NCI-H510A treated with DMSO at 0.1 percent for 48 hours (cell line): ENCODE measurements at places on chromosomes 3 and 15.

GRCh38 chr3:9167222-9167621 lies 82.2 kb downstream of the SRGAP3 start:
- DNase-seq = no peak

- no peak for DNase-seq
Observed at GRCh38 chr3:127637971-127638370, 9.0 kb downstream of the PODXL2 start.

DNA sequence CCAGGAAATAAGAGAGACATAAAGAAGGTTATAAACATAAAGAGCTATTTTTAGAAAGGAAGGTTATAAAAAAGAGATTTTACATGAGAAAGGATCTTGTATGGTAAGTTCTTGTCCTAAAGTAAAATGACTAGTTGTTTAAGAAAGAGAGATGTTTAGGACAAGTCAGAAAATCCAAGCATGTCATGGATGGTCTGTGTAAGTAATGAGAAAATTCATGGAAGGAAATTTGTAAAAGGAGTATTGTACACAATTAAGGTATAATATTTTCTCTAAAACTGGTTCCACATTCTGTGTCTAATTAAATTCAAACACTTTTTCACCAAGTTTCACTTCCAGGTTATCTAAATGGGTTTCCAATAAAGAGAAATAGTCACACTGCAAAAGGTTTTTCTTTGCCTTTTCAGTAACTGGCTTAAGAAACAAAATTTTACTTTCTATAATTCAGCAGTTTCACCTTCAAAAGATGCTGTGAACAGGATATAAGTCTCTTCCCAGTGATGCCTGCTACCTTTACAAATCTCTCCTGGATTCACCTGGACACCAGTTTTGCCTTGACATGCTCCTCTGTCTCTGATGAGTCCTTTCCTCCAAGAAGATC lies 455.7 kb downstream of the ZIC1 start:
- DNase-seq = no peak

- no peak for DNase-seq
Observed at GRCh38 chr3:194637066-194637465, 3.8 kb upstream of the TMEM44 start.

- no peak for DNase-seq
Observed at GRCh38 chr15:56320316-56320715, 44.9 kb upstream of the TEX9 start.

DNA sequence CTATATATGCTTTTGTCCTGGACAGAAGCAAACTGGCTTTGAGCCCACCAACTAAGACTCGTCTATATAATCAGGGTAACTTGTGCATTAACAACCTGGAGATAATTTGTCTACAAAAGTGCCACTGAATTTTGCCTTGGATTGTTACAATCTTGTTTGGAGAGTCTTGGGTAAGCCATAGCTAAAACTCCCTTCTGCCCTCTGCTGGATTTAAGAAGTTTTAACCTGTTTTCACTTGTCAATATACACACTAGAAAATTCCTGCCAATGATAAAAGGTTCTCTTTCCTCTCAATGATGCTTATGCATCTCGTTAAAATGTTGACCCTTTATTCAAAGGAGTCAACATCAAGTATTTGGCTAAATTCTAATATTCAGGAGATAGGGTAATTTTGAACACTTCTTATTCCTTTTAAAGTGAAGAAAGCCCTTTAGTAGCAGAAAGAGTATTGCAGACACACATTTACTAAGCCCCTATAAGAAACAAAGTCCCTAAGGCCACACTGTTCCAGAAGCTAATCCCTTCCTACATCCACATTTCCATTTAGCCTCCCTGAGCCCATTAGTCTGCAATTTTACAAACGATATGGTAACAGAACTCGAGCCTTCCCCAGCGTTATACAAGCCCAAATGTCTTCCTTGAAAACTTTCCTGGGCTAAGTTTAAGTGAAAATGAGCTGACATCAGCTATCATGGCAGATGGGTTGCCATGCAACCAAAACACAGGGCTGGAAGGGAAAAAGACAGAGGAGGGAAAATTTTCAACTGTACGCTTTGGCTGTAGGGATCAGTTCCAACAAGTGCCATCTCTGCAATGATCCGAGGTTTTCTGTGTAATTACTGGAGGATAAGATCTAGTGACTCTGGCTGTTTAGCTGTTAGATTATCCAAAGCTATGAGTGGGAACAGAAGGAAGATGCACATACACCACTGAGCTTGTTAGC lies 75.9 kb upstream of the FGF12 start:
- DNase-seq = peak; percentile 82

DNA sequence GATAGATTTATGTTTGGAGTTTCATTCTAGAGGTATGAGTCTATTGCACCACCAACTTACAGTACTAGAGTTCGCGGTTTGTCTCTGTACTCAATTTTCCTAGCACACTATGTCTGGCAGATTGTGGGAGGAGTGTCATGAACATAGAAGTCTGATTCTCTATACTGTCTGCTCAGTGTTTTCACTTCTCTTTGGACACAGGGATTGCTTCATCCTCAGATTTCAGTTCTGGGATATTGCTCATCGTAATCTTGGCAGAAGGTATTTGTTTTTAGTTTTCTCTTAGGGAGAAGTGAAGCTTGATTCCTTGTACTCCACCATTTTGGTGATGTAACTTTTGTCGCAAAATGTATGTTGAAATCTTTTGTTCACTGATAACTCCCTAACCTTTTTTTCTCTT lies 27.8 kb upstream of the AZI2 start:
- no peak for DNase-seq

- DNase-seq = no peak
Observed at GRCh38 chr15:99976811-99977271, 243.6 kb upstream of the LYSMD4 start.

GRCh38 chr15:95363646-95364045 lies 966.9 kb upstream of the NR2F2 start:
- DNase-seq = no peak

DNA sequence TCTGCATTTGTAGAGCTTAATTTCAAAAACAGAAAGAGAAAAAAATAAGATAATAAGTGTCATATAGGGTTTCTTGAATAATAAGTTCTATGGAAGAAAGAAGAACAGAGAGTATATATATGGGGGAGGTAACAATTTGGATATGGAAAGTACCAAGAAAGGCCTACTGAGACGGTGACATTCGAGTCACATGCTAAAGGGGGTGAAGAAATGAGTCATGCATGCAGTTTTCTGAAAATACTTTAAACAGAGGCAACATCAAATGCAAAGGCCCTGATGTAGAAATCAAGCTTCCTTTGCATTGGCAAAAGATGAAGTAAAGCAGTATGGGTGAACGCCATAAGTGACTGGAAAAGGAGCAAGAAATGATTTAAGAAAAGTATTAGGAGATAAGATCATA lies 371.6 kb upstream of the ZNF385D start:
- DNase-seq = no peak

DNA sequence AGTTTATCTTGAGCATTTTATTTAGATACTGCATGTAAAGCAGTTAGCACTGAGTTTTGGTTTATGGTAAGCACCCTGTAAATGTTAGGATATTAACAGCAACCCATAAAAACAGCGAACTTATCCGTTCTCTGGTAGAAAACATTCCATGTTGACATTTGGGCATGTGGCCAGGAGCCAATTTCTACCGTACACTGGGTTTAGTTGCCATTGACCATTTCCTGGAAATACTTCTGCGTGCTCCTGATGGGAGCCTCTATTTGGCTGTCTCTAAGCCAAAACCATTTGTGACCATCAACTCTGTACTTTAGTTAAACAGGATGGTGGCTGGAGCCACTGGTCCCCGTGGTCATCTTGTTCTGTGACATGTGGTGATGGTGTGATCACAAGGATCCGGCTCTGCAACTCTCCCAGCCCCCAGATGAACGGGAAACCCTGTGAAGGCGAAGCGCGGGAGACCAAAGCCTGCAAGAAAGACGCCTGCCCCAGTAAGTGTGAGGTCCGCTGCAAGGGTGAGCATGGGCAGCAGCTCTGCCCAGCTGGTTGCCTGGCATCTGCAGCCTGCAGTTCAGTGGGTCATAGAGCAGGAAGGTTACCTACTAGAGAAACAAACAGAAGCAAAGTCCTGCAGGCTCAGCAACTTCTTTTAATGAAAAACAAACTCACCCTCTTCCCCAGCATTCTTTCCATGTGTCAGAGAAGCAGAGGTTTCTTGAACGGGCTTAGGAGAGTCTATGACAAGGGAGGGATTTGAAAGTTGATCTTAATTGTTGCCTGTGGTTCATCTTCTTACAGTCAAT lies 7.1 kb downstream of the THBS1 start:
- no peak for DNase-seq

DNA sequence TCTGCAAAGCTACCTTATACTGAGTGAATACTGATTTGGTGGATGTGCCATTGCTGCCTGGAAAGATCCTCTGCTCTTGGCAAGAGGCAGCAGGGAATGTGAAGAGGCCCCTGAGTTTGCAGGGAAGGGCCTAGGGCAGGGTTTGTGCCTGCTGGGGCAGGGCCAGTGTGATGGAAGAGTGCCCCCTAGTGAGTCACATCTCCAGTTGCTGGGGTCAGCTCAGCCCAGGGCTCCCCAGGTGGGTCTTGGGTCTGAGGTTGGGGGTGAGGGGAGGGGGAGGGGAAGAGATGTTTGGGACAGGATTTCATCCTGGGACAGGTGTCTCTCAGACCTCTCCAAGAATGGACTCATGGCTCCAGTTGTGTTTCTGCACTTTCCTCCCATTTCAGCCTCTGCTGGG lies 4.1 kb upstream of the AMOTL2 start:
- DNase-seq = no peak

GRCh38 chr15:49908933-49909295 lies 210.1 kb downstream of the ATP8B4 start:
- no peak for DNase-seq

DNA sequence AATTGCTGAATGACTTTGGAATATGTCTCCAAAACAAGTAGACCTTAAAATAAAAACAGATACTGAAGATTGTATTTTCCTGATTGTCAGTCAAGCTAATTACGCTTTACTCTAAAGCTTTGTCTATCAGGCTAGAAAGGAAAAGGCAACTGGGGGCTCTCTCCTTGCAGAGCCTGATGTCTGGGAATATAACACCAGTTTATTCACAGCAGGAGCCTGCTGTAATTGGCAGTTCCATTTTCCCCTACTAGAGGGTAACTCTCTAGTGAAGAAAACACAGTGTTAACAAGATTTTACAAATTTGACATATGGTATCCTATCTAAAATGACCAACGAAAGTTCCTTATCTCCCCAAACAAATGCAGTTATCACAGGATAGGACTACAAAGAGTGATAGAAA lies 158.8 kb downstream of the PDZRN3 start:
- DNase-seq = no peak

GRCh38 chr3:10085738-10086137 lies 22.3 kb downstream of the FANCD2OS start:
- DNase-seq = no peak

DNA sequence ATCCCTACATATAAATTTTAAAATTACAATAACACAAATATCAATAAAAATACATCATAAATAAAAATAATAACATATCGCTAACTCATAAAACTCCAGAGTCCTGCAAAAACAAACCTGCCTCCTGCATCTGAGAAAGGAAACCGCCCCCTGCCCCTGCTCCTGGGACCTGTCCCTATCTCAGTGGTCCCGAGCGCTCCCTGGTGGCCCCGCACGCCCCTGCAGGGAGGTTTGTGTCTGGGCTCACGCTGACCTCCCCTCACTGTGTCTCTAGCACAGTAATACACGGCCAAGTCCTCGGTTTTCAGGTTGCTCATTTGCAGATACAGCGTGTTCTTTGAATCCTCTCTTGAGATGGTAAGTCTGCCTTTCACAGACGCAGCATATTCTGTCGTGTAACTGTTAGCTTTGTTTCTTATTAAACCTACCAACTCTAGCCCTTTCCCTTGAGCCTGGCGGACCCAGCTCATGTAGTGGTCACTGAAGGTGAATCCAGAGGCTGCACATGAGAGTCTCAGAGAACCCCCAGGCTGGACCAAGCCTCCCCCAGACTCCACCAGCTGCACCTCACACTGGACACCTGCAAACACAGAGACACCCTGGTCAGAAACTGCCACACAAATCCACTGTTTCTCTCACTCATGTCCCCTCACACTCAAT lies 554.1 kb downstream of the GOLGA6L6 start:
- DNase-seq = no peak

- no peak for DNase-seq
Observed at GRCh38 chr3:67335813-67336212, 318.6 kb downstream of the SUCLG2 start.

DNA sequence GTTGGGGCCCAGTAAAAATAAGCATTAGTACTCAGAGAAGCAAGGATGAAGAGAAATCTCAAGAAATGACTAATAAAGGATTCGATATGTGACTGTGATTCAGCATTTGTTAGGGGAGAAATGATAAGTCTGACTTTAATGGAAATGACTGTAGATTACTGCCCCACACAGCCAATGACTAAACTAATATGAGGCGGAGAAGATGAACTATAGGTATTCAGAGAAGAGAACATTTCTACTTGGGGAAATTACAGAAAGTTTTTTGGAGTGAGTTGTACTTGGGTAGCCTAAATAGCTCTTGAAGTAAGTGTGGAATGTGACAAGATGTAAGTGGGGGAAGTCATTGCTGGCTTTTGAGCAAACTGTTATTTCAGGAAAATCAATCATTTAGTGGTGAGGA lies 380.0 kb downstream of the PDCD6IP start:
- DNase-seq = no peak

GRCh38 chr3:63479661-63480035 lies 172.8 kb upstream of the SNTN start:
- no peak for DNase-seq

- DNase-seq = peak; percentile 37
Observed at GRCh38 chr15:33016405-33017024, 178.0 kb downstream of the FMN1 start.

DNA sequence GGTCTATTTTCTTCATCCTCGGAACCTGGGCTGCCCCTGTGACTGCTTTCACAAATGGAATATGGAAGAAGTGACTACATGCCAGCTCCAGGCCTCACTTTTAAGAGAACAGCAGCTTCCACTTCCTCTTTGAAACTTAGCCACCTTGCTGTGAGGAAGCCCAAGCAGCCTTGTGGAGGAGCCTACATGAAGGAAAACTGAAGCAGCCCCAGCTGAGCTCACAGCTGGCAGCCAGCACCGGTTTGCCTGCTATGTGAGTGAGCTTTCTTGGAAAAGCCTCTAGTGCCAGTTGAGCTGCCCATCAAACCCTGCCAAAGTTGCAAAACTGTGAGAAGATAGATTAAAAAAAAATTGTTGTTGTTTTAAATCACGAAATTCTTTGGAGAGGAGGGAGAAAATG lies 498.0 kb upstream of the PROK2 start:
- no peak for DNase-seq

DNA sequence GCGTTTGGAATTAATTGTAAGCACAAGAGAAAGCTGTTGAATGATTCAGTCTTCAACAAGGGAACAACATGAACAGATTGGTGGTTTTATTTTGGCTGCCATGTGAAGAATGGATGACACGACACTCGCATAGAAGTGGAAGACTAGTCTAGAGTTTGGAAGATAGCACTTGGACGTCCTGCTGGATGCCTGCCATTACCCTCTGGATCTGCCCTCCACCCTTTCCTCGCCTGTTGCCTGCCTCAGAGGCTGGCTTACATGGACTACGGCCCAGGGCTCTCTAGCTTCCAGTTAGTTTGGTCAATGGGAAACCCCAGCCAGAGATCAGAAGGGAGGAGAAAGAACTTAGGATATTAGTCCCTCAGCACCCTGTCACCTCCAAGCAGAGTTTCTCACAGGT lies 493.5 kb downstream of the FHIT start:
- DNase-seq = no peak

- no peak for DNase-seq
Observed at GRCh38 chr3:170421758-170422157, 3.1 kb downstream of the CLDN11 start.
